Stimulated activated CD4-positive, alpha-beta T cell treated with anti-CD3 and anti-CD28 coated beads, Interleukin-1b, Interleukin-23, amount 100 ng/mL, for 1 hour (primary cell): ENCODE measurements at places on chromosomes 4 and X.

GRCh38 chr4:25767877-25768725, 94.7 kb downstream of the SEL1L3 start:
- DNase-seq: no peak

DNA sequence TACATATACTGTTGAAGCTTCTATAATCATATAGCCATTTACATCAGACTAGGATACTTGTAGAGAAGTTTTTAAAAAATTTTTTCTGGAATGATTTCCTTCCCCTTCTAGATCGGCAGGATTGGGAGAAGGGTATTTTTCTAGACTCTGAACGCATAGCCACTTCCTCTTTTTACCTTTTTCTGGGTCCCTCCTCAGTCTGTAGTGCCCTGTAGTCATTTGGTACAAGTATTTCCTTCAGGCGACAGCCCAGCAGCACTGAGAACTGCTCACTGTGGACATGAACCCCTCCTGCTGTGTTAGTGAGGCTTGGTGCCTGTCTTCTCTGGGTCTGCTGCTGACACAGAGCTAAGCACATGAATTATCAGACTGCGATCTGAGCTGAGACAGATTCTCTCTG, 255.4 kb downstream of the ARHGAP10 start:
- DNase-seq: no peak

DNA sequence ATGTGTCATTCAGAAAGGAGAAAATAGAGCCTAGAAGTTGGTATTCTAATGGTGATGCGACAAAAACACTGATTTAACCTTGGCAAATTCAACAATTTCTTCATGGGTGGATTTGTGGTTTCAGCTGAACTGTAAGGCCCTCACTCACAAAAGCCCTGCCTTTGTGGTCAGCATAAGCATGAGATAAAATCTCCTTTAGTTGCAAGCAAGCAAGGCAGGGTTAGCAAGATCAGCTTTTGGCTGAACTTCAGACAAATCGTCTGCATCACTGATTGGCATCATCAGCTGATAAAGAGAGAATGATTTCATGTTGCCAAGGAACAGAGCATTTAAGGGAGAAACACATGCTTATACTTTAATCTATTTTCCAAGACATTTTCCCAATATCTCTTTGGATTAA, 2582.2 kb downstream of the PCDH7 start:
- no peak for DNase-seq

DNA sequence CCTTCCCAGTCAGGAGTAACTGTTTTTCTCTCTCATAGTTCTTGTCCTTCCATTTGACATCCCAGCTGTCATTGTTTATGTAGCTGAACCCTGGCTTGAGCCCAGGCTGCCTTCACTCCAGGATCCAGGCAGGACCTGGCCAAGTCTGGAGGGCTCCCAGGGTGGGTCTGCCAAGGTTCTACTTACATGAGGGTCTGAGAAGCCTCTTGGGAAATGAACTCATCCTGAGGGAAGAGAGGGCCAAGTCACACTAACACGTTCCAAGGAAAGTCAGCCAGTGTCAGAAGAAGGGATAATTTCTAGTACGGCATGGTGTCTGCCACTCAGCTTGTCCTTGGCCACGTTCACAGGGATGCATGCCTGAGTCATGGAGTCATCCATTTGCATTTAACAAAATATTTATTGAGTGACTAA, 54.8 kb upstream of the SRD5A3 start:
- DNase-seq: no peak

DNA sequence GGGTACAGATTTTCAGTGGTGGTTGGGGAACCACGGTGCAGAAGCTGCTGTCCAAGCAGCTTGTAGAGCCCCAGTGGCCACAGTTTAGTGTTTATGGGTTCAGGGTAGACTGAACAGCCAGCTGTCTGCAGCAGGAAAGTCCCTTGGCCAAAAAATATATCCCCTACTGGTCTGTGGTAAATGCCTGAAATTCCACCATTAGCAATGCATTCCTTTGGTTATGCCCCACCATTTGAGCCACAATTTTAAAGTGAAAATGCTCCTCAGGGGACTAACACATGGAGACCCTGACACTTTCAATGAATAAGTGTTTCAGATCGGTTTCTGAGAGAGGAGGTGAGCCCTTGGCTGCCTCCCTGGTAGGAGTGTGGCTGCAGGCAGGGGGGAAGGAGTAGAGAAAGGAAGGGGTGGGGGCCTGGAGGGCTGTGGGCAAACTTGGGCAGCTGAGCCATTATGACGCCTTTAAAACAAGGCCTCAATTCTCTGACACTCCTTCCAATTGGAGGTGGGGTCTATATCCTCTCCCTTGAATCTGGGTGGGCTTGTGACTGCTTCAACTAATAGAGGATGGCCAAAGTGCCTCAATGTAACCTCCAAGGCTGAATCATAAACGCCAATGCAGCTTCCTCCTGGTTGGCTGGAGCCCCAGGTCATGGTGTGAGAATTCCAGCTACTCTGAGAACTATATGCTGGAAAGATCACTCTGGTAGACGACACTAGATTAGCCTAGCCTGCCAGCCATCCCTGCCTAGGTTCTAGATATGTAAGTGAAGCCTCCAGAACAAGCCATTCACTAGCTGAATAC, 75.8 kb upstream of the ATP6AP2 start:
- no peak for DNase-seq

- no peak for DNase-seq
Measured at GRCh38 chrX:36909676-36910030, 98.5 kb upstream of the FAM47C start.
